ENCODE measurements at places on chromosomes 2 and 18.

DNA sequence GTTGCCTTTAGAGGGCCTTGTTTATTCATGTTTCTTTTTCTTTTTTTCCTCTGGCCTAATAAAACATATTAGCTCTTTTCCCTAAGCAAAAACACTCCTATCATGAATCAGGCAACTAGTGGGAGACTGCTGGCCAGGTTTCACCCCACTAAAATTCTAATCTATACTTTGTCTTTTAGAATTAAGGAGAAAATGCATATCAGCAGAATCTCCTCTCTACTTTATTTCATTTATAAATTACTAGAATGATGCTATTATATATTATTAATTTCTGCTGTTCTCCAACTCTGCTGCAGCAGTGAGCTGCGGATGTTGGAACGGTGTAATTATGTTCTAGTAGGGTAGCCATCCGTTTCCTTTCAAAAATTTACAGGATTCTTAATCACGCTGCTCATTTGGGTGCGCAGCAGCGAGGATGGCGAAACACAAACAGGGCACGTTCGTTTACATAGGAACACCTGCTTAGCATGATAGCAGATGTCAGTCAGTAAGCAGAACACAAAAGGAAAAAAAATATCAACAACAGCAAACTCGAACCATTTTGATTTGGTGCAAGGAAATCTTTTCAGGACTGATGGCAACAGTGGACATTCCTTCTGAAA lies 30.5 kb downstream of the ZEB2 start:
- no peak for DNase-seq

GRCh38 chr2:231246171-231246842 lies 47.9 kb downstream of the ARMC9 start:
- no peak for DNase-seq

GRCh38 chr2:241844066-241844728 lies 14.5 kb downstream of the PDCD1 start:
- peak; percentile 86 for DNase-seq

- peak; percentile 18 for DNase-seq
These were observed 32.2 kb downstream of the KIF1A start for GRCh38 chr2:240787521-240788472.

DNA sequence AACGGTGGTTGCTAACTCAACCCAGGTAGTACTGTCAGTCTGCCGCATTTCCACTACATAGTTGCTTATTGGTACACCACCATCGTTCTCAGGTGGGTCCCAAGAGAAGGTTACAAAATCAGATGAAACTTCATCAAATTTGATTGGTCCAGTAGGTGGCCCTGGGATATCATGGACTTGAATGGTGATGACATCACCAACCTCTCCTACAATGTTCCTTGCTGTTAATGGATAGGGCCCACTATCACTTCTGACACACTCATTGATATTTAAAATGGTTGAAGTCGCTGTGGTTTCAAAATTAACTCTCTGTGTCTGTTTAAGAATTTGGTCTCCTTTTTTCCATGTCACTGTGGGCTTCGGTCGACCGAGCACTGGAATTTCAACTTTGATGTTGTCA lies 94.5 kb downstream of the PLEKHA3 start:
- DNase-seq = no peak

DNA sequence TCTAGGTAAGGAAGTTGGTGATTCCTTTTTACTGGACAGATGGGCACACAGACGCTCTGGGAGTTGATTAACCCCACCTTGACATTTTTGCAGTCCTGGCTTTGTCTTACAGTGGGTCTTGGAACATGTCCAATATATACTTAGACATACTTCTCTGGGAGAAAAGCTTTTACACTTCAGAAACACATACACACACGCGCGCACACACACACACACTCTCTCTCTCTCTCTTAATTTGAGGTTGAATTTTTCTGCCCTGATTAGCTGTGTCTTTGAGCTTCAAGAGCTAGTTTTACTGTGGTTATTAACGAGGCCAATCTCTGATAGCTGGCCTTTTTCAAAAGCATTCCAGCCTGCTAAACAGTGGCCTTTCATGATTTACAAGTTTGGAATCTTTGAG lies 215.0 kb downstream of the MYCN start:
- no peak for DNase-seq

- DNase-seq = no peak
These were observed 218.5 kb downstream of the TFCP2L1 start for GRCh38 chr2:121066526-121066925.

DNA sequence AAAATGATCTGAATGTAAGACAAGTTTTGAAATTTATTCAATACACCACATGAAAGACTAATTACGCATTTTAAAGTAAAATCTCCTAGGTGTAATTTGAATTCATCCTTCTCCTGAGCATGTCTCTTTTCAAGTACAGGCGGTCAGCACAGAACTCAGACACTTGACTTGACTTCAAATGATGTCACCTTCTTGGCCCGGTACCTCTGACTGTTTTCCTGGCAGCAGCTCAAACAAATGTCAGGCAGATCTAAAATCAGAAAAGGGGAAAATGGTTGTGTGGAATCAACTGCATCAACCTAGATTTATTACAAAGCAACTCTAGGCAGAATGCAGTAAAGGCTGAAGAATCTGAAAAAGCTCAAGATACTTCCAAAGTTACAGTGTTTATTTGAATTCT lies 11.4 kb upstream of the PROKR1 start:
- no peak for DNase-seq

DNA sequence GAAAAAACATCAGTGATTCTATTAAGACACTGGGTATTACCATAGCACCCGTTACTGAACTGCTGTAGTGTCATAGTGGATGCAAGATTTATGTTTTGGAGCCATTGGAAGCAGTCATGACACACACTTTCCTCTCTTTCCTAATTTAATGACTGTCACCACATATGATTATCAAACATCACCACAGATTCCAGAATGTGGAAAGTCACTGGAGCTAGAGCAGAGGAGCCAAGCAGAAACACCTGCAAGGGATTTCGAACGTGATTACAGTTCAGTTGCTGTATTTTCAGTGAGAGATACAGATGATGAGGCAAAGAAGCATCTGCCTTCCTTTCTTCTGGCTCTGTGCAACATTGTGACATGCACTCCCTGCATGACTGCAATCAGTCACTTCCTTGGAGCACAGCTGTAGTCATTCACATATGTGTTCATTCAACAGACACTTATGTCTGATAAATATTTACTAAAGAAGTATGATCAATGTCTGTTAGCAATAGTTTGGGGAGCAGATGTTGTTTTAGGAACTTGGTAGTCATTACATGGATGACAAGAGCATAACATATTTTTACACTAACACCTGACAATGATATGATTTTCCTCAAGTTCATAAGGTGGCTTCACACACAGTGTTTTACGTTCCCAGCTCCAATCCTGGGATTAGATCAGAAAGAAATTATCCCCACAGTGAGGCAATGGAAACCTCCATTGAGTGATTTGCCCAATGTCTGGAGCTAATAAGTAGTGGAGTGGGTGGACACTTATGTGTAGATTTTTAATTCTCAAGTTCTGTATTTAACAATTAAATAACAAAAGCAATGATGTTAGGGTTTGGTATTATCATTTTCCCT lies 416.6 kb downstream of the PLCL1 start:
- DNase-seq = no peak

GRCh38 chr2:145593991-145594614 lies 1074.2 kb upstream of the ZEB2 start:
- DNase-seq = peak; percentile 43

- DNase-seq = no peak
These were observed 680.8 kb downstream of the MBD2 start for GRCh38 chr18:53543711-53544110.

- no peak for DNase-seq
These were observed 235.6 kb upstream of the ZNF521 start for GRCh38 chr18:25587545-25587944.

GRCh38 chr2:208304157-208304556 lies 38.1 kb downstream of the PIKFYVE start:
- no peak for DNase-seq

GRCh38 chr2:191894681-191895147 lies 47.8 kb upstream of the CAVIN2 start:
- no peak for DNase-seq

DNA sequence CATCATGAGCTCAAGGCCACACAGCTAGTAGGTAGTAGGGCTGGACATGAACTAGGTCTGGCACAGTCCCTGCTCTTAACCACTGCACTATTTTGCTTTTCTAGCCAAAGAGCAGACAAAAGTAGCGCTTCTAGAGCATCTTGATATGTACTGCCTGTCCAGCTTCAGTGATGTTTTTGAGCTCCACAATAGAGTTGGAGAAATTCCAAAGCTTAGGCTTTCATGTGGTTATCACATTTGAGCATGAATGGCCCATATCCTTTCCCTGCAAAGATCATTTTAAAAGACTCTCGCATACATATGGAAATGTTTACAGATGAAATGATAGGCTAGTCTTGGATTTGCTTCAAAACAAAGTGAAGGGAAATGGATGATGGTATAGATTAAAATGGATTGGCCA lies 128.7 kb downstream of the MAP3K20 start:
- no peak for DNase-seq

GRCh38 chr18:13011719-13012118 lies 20.6 kb downstream of the CEP192 start:
- no peak for DNase-seq

- DNase-seq = no peak
These were observed 86.7 kb downstream of the ITSN2 start for GRCh38 chr2:24273598-24273997.

DNA sequence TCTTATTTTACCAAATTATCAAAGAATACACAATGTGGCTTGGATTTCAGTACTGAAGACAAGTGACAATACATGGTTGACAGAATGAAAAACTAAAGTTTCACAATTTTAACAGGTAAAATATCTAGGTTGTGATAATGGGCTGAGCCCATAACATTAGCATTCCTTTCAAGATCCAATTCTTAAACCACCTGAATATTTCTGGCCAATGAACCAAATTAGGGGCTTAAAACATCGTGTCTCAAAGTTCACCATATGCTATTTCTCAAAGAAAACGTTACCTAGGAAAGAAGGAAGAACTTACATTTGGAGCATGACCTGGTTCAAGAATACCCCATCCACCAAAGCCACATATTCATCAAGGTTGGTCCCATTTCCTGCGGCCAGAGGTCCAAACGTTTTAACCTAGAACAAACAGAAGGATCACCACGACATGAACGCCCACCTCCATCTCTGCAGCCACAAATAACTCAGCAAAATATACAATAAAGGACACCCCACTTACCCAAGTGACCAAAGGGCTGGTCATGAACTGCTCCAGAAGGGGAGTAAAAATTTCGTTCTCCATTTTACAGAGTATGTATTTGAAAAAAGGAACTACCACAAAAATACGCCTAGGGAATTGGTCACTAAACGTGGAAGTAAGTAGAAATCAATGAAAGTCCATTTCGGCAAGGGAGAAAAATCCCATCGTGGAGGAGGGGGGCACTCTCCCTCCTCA lies 984 bp downstream of the CCDC88A start:
- DNase-seq = no peak

DNA sequence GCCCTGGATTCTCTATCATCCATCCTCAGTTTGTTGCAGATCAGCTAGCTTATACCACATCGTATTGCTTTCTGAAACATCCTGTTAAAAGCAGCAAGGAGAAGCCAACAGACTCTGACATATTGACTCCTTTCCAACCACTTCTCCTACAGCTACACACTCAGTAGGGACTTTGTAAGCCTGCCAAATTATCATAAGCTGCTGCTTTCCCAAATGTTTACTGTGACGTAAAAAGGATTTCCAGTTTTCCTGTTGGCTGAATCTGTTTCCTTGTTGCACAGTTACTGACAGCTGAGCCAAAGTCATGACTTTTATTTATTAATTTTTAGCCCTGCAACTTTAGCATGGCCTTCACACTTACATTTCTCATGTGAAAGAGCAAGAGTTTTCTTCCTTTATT lies 294.3 kb downstream of the KCNJ3 start:
- no peak for DNase-seq

DNA sequence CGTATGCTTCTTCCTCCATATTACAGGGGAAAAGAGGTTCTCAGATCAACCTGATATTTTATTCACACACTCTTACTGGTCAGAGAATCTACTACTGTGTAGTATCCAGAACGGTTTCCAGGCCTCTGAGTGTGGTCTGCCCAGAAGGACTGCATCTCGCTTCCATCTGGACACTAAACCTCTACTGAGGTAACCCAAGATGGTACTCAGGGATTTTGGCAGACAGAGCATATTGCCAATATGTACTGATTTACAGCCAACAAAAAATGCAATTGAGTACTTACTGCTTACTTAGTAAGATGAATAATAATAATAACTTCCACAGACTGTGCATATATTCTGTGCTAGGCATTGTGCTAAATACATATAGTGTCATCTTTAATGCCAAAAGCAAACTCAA lies 55.8 kb downstream of the CYRIA start:
- no peak for DNase-seq

- no peak for DNase-seq
These were observed 552.8 kb upstream of the NRP2 start for GRCh38 chr2:205129531-205129930.

DNA sequence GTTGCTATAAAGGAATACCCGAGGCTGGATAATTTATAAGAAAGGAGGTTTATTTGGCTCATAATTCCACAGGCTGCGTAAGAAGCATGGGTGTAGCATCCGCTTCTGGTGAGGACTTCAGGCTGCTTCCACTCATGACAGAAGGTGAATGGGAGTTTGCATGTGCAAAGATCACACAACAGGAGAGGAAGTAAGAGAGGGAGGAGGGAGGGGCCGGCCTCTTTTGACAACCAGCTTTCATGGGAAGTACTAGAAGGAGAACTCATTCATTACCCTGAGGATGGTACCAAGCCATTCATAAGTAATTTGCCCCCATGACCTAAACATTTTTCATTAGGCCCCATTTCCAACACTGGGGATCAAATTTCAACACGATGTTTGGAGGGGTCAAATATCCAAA lies 386.8 kb upstream of the NETO1 start:
- DNase-seq = no peak

- no peak for DNase-seq
These were observed 45.6 kb upstream of the SLC14A2 start for GRCh38 chr18:45569566-45570275.

DNA sequence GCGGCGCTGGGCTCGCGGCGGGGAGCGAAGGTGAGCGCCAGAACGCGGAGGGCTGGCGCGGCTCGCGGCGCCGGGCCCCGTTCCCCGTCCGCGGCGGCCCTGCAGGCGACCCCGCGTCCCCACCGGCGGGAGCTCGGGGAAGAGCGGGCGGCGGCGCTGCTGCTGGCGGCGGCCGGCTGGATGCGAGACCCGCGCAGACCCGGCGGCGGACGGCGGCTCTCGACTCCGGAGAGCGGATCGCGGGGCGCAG lies 213 bp downstream of the DOK6 start:
- DNase-seq = no peak

All from left hindlimb (tissue), 1 donor.